ENCODE measurements at places on chromosomes 6 and 20.

GRCh38 chr6:167130008-167130677 is 7.2 kb downstream of the CCR6 start:
- DNase-seq, result no peak

DNA sequence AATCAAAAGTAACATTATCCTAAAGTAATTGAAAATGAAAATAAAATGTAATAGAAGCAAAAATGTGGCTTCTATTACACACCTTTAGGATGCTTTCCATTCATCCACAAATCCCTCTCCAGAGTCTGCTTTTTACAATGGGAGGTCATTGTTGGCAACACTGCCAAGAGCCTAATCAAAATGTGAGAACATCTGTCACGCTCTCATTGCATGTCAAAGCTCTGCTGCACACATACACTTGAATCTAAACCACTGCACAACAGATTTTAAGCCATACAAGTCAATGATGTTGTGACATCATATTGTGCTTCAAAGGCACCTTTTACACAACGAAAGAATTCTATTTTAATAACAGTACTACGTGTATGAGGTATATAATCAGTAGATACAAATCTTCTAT is 82.1 kb downstream of the PREP start:
- no peak for DNase-seq

- peak; percentile 77 for DNase-seq
Measured at GRCh38 chr6:27684264-27685211, 211.6 kb upstream of the ZNF184 start.

- DNase-seq, result no peak
Measured at GRCh38 chr6:81130061-81130460, 622.4 kb downstream of the TENT5A start.

DNA sequence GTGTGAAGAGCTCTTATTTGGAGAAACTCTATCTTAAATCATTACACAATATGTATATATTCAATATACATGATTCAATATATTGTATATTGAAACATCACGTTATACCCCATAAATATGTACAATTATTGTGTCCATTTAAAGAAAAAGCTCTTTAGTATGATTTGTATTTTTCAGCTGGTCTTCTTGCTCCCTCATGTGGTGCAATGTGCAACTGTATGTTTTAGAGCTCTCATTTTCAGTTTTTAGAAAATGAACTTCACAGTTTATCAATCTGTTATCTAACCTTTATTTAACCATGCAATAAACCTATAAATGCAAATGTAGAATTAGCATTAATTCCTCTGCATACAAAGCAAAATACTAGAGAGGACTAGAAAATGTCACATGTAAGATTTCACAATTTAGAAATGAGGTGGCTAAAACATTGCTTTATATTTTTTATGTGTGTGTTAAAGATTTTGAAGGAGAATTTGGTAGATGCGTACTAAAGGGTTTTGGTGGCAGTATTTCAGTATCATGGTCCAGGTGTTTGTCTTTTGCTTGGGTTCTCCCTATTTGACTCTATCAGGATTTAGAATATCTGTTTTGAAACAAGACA is 167.1 kb downstream of the PHF3 start:
- DNase-seq, result peak; percentile 22

DNA sequence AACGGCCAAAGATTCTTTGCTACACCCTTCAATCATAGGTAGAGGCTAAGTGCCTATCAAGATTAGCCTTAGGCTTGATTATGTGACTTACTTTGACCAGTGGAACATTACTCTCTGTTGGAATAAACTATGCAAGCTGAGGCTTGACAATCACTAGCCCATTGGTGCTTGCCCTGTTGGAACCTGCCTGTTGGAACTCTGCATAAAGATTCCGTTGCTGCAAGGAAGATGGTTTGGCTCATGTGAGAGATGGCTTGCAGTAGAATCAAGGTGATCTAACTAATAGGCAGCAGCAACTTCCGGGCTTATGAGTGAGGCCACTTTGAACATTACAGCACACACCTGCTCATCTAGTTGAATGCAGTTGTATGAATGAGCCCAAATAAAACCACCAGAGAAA is 227.7 kb upstream of the TSHZ2 start:
- DNase-seq, result no peak

DNA sequence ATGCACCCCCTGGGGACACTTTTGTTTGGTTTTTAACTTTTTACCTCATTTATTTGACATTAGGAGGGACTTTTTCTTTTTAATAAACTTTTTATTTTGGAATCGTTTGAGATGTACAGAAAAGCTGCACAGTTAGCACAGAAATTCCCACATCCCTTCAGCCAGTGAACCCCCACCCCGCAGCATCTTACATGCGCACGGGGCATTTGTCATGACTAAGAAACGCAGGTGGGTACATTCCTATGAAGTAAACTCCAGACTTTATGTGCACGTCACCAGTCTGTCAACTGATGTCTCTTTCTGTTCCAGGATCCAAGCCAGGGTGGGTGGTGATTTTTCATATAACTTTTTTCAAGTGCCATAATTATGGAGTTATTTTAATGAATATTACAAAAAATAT is 4.9 kb upstream of the ZNF831 start:
- no peak for DNase-seq

DNA sequence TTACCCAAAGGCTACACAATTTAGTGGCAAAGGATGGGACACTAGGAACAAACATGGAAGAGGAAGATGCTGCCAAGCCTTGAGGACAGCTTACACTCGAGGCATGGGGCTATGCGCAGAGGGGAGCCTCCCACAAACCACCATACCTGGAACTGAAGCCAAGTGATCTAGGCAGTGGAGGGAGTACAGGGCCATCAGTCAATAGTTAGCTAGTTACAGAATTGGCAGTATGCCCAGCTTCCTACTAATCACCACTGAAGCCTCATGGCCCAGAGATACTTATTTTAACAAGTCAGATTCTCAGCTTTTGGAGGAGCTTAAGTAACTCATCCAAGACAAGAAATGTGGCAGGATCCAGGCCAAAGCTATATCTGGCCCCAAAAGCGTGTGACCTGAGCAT is 226.6 kb upstream of the MOCS1 start:
- DNase-seq, result peak; percentile 41

DNA sequence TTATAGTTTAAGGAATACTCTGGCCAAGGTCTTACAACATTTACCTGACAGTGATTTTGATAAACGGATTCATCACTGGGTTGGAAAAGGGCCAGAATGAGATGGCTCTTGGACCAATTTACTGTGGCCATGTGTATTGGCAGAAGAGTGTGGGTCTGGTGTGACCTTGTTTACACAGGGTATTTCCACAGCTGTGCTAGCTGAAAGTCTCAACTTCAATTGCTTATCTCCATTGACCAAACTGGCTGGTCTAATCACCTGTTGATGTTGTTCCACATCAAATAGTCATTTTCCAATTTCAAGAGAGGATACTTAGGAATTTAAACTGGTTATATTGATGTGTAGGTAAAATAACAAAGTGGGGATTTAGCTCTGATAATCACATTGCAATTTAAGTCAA is 501.6 kb upstream of the MAP3K7 start:
- peak; percentile 76 for DNase-seq

- no peak for DNase-seq
Measured at GRCh38 chr6:150150821-150151646, 8.2 kb downstream of the PPP1R14C start.

- no peak for DNase-seq
Measured at GRCh38 chr6:82646231-82646615, 282.6 kb downstream of the TPBG start.

DNA sequence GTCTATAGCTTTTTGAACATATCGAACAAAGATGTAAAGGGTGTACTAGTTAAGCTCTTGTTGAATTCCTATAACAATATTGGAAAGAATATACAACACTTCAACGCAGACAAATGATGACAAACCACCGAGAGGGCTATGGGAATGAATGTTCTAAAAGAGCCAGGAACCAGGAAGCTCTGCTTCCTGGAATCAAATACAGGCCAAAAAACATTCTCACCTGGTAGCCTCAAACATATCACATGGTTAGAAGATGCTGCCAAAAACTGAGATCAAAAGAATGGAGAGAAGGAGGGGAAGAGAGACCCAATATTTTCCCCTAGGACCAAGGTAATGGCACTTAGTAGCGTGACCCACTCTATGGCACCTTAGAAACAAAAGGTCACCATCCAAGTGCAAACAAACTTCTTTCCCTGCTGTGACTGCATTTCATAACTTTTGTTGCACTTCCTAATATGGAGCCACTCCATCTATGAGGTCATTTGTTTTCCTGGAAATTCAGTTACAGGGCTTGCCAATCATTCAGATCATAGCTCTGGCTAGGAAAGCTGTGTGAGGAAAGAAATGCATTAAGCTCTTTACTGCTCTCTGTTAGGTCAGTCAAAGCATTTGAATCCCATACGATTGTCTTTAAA is 199.2 kb upstream of the NT5E start:
- DNase-seq, result no peak

DNA sequence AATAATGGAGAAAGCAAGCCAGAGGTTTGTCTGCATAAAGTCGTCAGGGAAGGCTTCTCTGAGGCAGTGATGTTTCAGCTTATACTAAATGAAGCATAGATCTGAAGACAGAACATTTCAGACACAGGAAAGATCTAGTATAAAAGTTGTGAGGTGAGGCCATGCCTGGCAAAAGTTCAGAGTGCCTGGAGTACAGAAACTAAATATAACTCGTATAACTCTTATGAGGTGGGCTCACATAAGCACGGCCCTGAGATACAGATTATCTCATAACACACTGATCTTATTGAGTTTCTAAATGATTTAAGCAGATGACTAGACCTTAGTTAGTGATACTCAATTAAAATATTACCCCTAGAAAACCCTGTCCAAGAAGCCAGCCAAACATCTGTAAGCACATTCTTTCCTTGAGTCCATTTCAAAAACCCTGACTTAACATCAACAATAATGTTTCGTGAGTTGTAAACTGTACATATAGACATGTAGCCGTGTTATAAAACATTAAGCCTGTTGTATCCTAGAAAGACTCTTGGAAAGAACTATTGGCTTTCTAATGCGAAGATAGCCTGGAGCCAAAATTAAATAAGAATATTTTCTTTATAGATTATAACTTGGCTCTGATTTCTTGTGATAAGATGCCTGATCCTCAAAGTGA is 667.6 kb downstream of the TENT5A start:
- no peak for DNase-seq

DNA sequence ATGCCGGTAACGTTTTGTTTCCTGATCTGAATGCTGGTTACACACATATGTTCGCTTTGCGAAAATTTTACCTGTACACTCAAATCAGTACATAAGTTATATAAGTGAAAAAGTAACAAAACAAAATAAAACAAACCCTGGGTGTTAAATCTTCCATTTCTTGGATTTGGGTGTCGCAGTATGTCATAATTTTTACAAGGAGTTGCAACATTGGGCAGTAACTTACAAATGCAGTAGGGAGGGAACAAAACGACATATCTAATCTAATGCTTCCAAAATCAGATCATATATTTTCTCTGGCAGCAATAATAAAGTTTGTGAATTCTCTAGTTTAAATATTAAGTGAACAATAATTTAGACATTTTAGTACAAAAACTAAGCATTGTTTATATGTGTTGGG is 25.2 kb downstream of the SNX14 start:
- no peak for DNase-seq

DNA sequence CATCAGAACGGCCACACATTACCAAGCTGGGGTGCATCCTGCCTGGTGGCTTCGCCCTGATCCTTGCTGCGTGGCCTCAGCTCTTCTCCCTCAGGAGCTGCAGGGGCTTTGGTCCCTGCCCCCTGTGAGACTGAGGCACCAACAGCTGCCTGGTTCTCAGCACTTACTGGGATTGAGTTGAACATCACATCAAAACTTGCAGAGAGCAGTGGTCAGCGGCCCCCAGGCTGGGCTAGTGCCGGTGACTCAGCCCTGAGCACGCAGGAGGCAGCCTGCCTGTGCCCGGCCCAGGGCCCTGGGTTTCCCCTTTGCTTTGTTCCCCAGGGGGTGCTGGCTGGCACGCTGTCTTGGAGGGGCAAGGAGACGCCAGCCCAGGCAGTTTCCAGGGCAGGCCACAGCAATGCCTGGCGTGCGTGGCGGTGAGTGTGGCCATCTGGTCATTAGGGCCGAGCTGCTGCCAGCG is 63.3 kb downstream of the DLL1 start:
- DNase-seq, result no peak

GRCh38 chr6:111706841-111707391 is 101.2 kb upstream of the TRAF3IP2 start:
- DNase-seq, result no peak

- DNase-seq, result no peak
Measured at GRCh38 chr20:24738981-24739633, 210.0 kb upstream of the CST7 start.

- DNase-seq, result no peak
Measured at GRCh38 chr20:21513881-21514540, at the start of gene NKX2-2. Gene NKX2-2, minus strand, starts transcription at chr20:21514064. Its CDS starts 395 bp downstream, at chr20:21513669.

DNA sequence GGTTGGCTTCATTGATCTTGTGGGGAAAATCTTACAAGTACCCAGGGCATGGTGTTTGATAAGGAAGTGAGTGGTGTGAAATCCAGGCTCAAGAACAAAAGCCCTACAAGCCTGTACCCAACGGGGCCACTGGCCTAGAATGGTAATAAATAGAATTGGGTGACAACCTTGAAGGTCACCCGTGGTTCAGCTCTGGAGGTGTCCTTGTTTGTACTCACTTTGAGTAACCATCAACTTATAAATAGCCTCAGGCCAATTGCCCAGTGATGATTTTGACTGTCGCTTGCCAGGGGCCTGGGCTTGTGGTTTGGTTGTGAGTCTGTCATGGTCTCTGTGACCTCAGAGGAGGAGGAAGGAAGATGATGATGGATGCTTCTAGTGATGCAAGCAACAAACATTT is 87.8 kb downstream of the PHACTR3 start:
- DNase-seq, result no peak

DNA sequence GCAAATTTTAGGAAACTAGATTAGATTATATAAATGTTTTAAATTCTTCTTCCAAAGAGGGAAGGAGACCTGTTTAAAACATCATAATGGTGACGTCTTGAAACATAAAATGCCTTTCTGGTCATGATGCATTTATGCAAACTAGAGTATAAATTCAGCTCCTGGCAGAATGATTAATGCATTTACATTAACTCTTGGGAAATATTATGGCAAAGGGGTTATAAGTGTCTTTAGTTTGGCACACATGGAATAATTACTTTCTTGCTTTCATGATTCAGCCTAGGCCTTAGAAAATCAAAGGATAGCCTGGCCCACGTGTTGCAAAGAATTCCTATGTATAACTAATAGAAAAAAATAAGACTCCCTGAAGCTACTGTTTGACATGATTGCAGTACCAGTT is 639.2 kb downstream of the RFPL4B start:
- DNase-seq, result no peak

- no peak for DNase-seq
Measured at GRCh38 chr6:10028222-10028621, 386.7 kb downstream of the TFAP2A start.

- no peak for DNase-seq
Measured at GRCh38 chr6:151850479-151851003, 43.1 kb downstream of the ESR1 start.

GRCh38 chr20:19934792-19935491 is 82.2 kb upstream of the NAA20 start:
- peak; percentile 90 for DNase-seq
